ENCODE measurements at places on chromosomes 1 and 21.

DNA sequence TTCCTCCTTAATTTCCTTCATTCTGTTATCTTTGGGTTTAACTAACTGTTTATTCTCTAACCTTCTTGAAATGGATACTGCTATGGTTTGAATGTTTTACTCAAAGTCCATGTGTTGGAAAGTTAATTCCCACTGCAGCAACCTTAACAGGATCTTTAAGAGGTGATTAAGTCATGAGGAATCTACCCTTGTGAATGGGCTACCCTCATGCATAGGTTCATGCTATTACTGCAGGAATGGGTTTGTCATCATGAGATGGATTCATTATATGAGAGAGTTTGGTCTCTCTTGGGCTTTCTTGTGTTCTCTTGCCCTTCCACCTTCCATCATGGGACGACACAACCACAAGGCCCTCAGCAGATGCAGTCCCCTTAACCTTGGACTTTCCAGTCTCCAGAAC is 516.9 kb downstream of the ADGRL2 start:
- DNase-seq: no peak

DNA sequence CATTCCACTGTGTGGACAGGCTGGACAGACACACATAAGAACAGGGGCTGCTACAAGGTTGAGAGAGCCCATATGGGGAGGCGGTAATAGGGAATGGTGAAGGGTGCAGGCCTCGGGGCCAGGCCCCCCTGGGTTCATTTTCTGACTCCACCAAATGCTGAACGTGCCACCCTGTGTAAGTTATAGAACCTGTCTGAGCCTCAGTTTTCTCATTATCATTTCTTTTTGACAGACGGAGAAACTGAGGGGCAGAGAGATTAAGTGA is 569.5 kb downstream of the PTPRU start:
- no peak for DNase-seq

GRCh38 chr1:21939650-21940374 is 2.7 kb upstream of the HSPG2 start:
- peak; percentile 80 for DNase-seq

DNA sequence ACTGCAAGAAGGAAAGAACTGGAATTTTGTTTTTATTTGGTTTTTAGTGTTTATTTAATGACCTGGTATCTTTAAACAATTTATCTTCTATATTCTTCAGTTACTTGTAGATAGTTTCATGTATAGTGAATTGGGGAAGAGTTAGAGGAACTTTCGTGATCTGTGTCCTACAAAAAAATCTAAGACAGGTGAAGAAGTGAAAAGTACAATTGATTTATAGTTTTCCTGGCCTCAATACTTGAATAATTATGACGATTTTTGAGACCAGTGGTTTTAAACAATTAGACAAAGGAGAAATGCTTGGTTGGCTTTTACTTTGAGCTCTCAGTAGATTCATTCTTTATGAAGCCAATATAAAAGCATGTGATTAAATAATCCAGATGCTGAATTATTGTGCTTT is 7.5 kb downstream of the MIER1 start:
- no peak for DNase-seq

DNA sequence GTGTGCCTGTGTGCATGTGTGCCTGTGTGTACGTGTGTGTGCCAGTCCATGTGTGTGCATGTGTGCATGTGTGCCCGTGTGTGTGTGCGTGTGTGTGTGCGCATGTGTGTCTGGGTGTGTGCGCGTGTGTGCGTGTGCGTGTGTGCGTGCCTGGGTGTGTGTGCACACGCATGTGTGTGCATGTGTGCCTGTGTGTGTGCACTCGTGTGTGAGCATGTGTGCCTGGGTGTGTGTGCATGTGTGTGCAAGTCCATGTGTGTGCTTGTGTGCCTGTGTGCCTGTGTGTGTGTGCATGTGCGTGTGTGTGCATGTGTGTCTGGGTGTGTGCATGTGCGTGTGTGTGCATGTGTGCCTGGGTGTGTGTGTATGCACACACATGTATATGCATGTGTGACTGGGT is 28.7 kb upstream of the COL6A2 start:
- no peak for DNase-seq

GRCh38 chr1:219422811-219423598 is 189.9 kb downstream of the ZC3H11B start:
- DNase-seq: no peak

- no peak for DNase-seq
Observed at GRCh38 chr21:32886339-32886738, 114.8 kb upstream of the PAXBP1 start.

DNA sequence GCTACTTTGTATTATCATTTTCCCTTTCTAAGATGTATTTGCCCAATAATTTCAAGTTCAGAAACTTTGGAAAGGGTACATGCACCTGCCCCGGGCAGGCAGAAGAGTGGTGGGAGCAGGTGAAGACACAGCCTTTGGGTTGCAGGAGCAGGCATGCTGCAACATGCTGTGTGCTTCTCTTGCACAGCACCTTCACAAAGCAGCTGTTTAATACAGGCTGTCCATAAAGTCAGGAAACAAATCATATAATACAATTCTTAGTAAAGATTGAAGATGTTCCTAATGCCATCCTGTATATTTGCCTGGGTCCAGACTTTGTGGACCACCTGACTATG is 182.9 kb downstream of the ZNF281 start:
- no peak for DNase-seq

DNA sequence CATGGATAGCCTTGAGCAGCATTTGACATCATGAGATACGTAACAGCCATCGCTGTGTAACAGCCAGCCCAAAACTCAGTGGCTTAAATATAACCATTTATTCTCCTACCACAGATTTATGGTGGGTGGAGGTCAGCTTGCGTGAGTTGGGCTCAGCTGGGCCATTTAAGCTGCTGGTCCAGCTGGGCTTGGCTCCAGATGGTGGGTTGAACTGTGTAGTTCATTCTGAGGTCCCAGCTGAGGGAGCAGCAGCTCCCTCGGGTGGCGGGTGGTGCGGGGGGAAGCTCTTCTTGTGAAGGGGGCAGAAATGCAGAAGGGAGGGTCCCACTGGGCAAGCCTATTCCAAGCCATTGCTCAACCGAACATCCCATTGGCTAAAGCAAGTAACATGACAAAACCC is 75.9 kb downstream of the IGSF21 start:
- DNase-seq: no peak

- no peak for DNase-seq
Observed at GRCh38 chr1:21067551-21068227, 109.0 kb downstream of the EIF4G3 start.

GRCh38 chr21:43921571-43921978 is 56.6 kb downstream of the AGPAT3 start:
- no peak for DNase-seq

- no peak for DNase-seq
Observed at GRCh38 chr1:212971312-212971711, 21.0 kb downstream of the VASH2 start.

DNA sequence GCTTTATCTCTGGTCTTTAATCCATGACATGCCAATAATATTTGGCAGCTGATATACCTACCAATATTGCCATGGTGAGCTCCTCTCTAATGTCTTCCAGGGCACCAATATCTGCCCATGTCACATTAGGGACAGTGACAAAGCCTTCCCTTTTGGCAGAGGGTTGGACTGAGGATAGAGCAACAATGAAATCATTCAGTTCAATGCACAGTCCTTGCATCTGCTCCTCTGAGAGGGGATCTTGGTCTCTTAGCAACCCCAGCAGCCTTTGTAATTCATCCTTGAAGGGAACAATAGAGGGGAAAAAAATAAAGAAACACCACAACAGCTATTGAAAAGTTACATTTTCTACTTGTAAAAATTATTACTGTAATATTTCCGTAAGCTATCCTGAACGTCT is 42.3 kb downstream of the NVL start:
- DNase-seq: peak; percentile 81

GRCh38 chr1:163195728-163196448 is 6.8 kb downstream of the RGS5 start:
- DNase-seq: no peak

DNA sequence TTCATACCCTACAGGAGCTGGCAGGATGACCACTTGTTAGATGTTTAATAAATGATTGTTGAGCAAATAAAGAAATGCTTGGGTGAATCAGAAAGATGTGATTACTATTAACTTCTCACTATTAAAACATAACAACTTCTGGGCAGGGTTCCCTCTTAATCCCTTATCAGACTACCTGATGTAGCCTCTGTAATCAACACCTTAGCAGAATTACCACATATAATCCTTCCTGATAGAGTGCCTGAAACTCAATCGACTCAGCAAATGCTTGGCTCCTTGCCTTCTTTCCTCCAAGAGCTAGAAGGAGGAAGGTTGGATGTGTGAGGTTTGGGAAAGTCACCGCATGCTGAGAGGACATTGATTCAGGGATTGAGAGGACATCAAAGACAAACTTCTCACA is 34.8 kb upstream of the DSCAM start:
- DNase-seq: no peak

DNA sequence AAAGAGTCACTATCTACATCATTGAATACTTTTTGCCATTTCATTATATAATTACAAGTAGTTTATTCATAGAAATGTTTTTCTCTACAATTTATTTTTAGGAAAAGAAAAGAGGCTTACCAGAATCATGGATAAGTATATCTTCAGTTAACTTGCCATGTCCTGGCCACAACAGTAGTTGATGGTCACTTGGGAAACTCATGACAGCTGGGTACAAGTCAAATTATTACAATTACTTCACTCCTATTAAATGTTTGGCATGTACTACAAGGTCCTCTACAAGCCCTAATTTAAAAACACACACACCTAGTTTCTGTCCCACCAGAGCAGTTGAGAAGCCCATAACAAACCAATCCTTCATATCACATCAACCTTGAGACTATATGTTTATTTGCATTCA is 29.4 kb downstream of the PALMD start:
- DNase-seq: no peak

DNA sequence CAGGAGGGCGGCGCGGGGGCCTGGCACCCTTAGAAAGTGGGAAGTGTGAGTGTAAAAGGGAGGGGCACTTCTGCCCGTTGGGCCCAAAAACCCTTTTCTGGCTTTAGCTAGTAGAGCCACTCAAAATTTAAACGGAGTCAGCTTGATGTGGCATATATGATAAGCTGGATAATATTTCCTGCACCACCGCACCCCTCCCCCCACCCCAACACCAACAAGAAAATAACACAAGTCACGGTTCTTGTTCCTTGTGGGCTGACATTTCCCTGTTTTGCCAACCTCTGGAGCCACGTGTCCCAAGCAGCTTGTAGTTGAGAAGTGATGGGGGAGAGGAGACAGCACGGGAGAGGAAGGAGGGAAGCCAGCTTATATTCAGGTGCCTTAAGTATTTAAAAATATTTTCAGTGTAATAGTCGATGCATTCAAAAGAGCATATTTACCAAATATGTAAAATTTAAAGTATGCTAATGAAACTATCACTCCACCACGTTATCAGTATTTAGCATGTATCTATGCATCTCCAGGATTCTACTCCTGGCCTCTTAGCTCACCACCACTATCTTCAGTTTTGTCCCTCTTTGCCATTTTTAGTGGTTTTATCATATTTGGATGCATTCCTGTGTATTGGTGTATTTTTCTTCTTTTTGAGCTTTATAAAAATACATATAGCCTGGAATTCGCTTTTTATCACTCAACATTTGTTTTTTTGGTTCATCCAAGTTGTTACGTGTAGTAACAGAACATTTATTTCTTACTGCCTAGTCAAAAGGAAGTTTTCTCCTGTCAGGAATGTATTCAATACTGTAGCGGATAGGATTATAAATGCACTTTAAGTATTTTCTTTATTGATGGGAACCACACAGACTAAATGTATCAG is 773 bp upstream of the DDX59 start:
- peak; percentile 42 for DNase-seq

- DNase-seq: no peak
Observed at GRCh38 chr1:117852853-117853553, 76.4 kb downstream of the GDAP2 start.

GRCh38 chr1:91764471-91765115 is 121.4 kb downstream of the TGFBR3 start:
- no peak for DNase-seq

GRCh38 chr1:44855742-44856141 is 12.7 kb upstream of the PTCH2 start:
- DNase-seq: no peak

GRCh38 chr1:87072411-87072810 is 158.0 kb downstream of the HS2ST1 start:
- DNase-seq: peak; percentile 93

GRCh38 chr21:28516991-28517592 is 475.6 kb downstream of the LTN1 start:
- DNase-seq: peak; percentile 63

- DNase-seq: no peak
Observed at GRCh38 chr1:55428231-55428630, 213.1 kb upstream of the USP24 start.

GRCh38 chr1:22633697-22634463 is 2.5 kb upstream of the C1QA start:
- no peak for DNase-seq

GRCh38 chr1:26158271-26158907 is 490 bp upstream of the FAM110D start:
- no peak for DNase-seq

GRCh38 chr1:243345205-243345604 is 89.4 kb downstream of the SDCCAG8 start:
- no peak for DNase-seq

- DNase-seq: no peak
Observed at GRCh38 chr21:39863111-39863510, 4.1 kb upstream of the PCP4 start.

DNA sequence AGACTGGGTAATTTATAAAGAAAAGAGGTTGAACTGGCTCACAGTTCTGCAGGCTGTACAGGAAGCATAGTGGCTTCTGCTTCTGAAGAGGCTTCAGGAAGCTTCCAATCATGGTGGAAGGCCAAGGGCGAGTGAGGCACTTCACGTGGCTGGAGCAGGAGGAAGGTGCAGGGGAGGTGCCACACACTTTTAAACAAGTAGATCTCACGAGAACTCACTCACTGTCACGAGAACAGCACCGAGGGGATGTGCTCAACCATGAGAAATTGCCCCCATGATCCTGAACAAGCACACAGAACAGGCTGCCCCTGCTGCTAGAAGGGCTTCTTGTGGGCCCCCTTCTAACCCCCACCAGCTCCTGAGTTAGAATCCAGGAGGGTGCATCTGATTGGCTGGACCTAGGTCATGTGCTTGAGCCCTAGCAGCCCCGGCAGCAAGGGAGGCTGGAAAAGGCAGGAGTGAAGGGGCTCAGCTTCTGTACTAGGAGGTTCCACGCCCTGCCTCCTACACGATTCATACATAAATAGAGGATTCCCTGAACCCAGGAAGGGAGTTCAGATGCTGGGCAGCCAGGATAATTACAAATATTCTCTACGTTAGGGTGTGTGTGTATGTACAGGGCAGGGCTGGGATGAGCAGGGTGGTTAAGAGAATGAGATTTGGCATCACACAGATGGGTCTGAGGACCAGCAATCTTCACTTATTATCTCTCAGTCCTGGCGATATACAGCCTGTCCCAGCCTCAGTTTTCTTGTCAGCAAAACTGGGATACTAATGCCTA is 72.8 kb upstream of the ATP5PO start:
- DNase-seq: no peak
